NCI-H2171 (cell line): ENCODE measurements at places on chromosomes 3 and 15.
A peak's percentile ranks its signal among the peaks of the same experiment; 100 is the strongest.

DNA sequence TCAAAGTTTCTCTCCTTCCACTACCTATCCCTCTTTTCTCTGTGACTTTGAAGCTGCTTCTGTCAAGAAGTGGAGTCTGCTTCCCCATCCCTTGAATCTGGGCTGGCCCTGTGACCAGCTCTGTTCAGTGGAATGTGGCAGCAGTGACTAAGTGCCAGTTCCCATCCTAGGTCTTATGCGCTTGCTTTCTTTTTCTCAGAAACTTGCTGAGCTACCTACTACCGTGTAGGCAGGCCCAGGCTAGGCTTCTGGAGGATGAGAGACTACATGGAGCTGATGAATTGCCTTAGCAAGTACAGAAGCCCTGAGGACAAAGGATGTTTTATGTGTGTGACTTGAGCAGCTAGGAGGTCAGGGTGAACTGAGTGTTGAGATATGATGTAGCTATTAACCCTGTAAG is 123.2 kb downstream of the PDCD6IP start:
- no peak for DNase-seq

- DNase-seq = no peak
Measured at GRCh38 chr3:149900322-149900721, 70.4 kb downstream of the PFN2 start.

GRCh38 chr3:195182470-195182795 is 88.5 kb downstream of the XXYLT1 start:
- DNase-seq = no peak

DNA sequence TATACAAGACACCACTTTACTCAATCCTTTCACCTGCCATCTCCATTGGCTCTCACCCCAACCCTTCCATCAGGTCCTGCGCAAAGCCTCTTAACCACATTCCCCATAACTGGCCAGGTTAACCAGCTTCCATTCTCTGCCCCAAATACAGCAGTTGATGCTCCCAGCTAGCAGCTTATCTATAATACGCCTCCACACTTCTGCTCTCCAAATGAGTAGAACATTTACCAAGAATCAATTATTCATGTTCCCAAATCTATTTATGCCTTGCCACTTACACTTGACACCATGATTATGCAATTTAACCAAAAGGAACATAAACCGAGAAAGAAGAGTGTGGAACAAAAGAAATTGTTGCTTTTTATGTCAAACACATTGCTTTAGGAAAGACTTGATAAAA is 103.7 kb upstream of the TPM1 start:
- no peak for DNase-seq

GRCh38 chr15:48592221-48592731 is 53.2 kb downstream of the FBN1 start:
- DNase-seq = no peak

GRCh38 chr3:3603351-3603750 is 195.9 kb upstream of the LRRN1 start:
- no peak for DNase-seq

- peak; percentile 95 for DNase-seq
Measured at GRCh38 chr15:72155003-72155621, 36.9 kb downstream of the SENP8 start.

DNA sequence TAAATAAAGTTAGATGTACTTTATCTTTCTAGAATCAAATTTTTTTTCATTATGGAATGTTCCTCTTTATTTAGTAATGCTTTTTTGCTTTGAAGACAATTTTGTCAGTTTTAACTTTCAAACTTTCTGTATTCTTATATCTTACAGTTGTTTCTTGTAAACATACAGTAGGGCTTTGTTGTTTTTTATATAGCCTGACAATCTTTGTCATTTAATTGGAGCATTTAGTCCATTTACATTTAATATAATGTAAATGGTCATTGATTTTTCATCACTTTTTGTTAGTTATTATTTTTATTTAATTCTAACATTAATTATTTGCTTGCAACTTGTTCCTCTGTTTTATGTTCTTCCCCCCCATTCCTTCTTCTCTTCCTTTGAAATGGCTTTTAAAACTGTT is 55.4 kb upstream of the RNU6-1 start:
- DNase-seq = no peak

DNA sequence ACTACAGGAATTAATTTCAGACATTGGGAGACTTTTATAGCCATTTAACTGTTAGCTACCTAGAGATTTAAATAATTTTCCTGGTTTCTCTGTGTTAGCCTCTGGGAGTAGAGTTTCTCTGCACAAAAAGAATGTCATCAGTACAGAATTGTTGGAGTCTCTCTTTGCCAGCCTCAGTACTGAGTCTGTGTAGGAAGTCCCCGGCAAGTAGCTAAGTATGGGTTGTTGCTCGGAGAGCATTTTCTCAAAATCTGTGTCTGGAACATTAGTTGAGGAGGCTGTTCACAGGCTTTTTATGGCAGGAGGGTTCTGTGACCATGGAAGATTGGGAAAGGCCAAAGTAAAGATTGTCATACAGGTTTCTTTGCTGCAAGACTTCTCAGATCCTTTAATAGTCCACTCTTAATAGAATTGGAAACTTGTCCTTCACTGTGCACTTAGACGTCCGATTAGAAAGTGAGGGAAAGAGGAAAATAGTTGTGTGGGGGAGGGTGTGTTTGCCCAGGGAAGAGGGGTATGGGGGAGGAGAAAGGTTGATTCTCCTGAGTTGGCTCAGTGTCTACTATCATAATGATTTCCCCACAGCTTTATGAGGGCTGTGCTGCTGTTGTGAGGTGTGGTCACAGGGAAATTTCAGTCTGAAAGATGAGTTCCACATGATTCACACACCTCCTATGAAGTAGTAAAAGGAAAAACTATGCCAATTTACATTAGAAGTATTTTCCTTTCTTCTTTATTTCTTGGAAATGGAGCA is 207.1 kb downstream of the PTPRG start:
- DNase-seq = no peak

DNA sequence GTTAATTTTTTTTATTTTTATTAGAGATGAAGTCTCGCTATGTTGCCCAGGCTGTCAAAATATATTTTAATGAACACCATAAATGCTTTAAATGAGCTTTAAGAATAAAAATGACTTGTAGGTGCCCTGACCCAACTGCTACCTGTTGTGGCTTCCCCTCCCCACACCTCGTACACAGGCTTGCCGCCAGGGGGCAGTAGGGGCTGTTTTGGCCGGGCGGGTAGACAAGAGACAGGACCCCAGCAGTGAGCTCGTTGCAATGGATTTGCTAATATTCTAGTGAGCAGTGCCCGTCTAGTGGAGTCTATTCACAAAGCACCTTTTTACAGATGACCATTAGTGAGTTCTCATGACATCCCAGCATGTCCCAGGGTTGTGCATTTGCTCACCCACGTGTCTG is 418.1 kb downstream of the OCA2 start:
- no peak for DNase-seq

- DNase-seq = no peak
Measured at GRCh38 chr3:12415014-12415680, 69.1 kb upstream of the TSEN2 start.

DNA sequence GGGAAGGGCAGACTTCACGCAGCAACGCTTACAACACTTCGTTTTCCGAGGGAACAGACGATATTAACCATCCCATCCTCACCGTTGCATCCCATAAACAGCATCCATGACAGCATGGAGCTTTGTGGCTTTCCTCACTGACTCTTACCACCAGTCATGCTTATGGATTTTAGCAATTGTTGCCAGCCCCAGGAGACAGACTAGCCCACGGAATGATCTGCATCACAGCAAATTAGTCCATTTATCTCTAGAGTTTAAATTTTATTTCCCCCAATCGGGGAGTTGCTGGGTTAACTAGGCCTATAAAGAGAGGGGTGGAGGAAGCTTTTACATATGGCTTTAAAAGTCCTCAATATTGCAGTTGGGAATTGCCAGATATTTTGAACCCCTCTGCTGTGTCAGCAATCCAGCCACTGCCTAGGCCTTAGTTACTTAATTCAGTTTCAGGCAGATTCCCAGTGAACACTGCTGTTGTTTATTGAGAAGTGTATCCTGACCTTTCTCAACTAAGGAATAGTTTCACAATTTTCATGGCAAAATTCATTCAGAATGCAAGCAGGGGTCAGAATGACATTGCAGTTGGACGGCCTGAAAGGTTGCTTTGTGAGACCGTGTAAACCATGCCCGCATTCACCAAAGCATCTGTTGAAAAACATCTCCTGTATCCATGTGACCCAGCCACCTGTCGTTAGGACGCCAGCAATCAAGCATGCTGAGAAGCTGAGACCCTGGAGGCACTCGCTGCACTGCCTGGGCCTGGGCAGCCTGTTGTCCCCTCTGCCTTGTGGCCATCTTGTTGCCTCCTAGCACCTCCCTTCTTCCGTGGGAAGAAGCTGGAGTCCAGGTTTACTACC is 397.4 kb upstream of the TPM1 start:
- peak; percentile 73 for DNase-seq

GRCh38 chr3:113953677-113954076 is 5.9 kb downstream of the ZDHHC23 start:
- no peak for DNase-seq

GRCh38 chr3:62961874-62962556 is 86.8 kb upstream of the CADPS start:
- no peak for DNase-seq

DNA sequence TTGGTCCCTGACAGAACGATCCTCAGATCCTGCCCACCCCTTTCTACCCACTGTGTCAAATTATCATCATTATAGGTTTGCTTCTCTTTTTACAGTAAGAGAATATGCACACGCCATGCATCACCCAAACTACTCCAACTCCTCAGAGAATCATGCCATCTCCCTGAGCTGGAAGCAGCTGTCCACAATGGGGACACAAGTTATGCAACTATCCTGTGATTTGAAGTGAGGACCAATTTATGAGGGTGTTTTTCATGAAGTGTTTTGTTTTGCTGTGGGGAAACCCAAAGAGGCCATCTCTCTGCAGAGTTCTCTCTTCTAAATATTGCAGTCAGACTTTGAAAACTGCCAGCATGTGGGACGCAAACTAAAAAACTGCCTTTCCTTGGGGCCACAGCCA is 35.8 kb upstream of the TNFSF10 start:
- no peak for DNase-seq

DNA sequence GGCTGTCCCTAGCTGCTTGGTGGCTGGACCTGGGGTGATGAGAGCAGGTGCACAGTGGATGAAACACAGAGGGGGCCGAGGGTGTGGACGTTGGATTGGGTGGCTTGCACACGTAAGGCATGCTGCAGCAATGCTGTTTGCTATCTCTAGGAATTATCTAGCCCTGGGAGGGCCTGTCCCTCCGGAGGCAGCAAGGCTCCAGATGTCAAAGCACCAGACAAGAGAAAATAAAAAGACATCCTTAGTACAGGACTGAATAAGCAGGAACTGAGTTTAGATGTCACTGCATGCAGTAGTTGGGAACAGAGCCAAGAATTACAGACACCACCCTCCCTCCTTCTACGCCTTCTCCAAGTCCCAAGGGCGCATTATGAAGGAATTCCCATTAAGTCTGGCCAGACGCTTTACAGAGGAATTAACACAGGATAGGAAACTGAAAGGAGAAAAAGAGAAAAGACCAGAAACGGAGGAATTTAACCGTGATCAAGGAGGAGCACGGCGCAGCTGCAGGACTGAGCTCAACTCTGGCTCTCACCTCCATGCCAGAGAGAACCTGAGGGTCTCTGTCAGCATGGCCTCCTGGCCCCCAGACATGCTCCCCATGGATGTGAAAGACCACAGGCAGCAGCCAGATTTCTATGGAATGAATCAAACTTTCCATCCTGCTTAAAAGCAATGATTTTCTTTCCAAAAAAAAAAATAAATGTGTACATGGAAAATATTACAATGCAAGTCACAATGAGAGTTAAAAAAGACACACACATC is 13.8 kb downstream of the ATP10A start:
- DNase-seq = no peak

DNA sequence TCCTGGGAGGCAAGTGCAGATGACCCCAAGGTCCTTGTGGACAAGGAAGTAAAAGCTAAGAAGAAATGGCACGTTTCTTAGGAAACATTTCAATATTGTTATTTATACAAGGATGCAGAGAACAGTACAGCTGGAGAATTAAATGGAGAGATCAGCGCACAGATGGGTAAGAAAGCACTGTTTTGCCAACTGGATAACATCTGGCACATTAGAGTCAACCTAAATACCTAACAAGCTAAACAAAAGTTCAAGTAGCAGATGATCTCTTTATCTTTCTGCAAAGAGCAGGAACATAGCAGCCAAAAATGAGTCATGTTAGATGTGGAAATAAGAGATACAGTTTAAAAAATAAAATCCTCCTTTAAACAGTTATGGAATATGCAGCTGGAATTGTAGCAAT is 15.7 kb upstream of the DPPA4 start:
- no peak for DNase-seq

- no peak for DNase-seq
Measured at GRCh38 chr15:62900071-62900802, 142.3 kb upstream of the TPM1 start.

DNA sequence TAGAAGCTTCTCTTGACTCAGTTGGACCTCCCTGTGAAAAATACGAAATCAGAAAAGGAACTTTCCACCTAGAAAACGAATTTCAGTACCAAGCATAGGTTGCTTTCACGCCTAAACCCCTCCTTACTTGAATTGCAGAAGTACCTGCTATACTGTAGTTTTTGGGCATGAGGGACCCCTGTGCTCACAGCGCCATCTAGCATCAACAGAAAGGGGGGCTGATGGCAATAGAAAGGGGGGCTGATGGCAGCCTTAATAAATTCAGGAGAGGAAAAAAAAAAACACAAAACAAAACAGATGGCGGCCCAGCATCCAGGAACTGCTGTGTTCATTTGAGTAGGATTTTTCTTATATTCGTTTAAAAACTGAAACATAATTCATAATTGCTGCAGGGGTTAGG is 96.7 kb downstream of the NPAP1 start:
- DNase-seq = no peak

DNA sequence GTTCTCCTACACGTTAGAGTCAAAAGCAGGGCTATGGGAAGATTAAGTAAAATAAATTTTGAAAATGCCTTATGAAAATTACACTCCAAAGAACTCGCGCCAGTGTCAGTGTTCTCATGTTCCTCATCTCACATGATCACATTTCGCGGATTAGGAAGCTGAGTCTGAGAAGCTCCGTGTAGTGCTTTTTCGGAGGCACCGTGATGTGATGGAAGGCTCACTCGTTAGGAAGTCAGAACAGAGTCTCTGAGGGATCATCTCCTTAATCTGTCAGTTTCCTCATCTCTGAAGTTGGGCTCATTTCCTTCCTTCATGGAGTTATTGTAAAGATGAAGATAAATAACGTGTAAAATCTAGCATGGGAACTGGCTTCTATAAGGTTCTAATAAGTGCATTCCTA is 3.2 kb downstream of the ADIPOQ start:
- no peak for DNase-seq

DNA sequence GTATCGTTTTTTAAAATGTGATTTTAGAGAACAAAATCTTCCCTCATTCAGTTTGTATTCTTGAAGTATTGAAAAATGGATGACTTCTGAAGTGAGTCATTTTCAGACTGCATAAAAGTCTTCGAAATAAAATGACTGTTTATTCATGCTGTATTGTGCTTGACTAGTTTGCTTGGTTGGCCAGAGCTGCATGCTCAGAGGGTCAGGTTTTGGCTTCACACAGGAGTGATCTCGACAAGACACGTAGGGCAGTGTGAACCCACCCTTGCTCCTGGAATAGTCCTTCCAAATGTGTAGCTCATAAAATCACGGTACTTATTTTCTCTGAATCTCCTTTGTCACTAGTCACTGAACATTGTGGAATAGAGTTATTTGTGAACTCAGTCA is 73.3 kb downstream of the FNDC3B start:
- no peak for DNase-seq
